Midbrain (tissue), 1 donor: ENCODE measurements at places on chromosomes 5 and 9.

DNA sequence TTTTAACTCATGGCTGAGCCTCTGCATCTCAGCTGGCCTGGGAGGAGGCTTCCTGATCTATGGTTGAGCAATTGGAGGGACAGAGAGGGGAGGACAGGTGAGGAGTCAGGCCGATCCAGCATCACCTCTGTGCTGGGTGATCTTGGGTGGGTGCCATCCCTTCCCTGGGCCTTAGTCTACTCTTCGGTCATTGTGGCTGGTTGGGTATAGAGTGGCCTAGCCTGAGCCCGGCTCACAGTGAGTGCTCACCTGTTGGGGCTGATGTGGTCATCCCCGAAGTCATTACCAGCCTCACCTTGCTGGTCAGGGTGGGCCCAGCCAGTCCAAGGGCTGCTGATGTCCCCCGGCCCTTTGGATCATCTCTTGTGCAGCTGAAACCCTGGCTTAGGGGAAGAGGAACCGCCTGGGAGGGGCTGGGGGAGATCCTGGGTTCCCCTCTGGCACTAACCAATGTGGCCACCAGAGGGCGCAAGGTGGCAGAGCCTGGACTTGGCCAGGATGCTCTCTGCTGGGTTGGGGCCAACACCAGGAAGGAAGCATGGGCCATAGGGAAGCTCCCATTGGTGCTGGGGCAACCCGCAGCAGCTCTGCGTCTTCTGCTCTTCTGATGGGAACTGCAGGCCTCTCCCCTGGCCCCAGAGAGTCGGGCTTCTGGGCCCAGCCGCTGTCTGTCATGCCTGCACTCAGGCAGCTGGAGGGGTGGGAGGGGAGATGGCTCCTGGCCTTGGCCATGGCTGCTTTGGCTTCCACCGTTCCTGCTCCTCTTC, 17.3 kb upstream of the ODF2 start:
- peak; percentile 82 for DNase-seq

DNA sequence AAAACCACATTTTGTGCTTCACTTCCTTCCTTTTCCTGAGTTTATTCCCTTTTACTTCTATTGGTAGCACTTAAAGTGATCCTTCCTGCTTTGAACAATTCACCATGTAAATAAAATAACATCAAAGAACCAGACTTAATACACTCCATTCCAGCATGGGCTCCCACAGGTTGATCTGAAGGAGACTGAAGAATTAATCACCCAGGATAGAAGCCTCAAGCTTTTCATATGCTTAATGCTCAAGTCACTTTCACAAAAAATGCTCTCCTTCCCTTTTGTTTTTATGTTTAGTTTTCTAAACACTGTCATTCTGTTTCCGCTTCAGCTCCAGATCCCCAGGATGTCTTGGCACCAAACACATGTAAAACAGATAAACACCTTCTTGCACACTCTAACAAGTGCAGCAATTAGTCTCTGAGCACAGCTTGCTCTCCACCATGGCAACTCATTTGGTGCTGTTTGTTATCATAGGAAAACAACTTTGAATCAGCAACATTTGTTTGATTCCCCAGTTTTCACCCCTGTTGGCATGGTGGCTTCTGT, 37.0 kb downstream of the DMRTA1 start:
- DNase-seq = no peak

DNA sequence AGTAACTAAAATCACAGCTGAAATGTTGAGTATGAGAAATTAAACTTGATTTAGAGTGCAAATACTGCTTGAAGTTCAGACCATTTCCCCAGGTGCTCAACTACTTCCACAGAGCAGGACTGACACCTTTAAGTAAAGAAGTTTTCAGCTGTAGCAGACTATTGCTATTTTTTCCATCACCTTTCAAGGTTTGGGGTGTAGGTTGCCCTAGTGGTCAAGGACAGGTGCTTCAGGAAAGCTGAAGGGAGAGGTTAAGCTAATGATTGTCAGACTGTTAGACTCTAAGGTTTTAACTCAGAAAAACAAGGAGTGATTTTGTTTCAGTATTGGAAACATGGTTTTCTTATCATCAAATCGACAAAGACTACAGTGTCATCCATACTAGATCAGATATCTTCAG, 162.1 kb downstream of the CCDC192 start:
- no peak for DNase-seq

DNA sequence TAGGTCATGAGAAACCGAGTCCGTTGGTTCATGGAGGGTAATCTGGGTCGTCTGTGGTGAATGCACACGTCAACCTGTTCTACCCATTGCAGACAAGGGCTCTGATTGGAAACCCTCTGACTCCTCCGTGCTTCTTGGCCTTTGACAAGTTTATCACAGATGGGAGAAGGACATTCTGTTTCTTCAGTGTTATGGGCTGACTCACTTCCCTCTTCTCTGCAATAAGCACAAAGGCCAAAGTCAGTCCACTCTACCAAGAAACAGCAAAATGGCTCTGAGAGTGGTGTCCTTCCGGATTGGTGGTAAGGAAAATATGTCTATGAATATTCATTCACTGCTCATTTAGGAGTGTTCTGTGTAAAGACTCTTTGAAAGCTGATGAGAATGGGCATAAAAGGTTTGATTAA, 89.3 kb downstream of the FEM1C start:
- no peak for DNase-seq

DNA sequence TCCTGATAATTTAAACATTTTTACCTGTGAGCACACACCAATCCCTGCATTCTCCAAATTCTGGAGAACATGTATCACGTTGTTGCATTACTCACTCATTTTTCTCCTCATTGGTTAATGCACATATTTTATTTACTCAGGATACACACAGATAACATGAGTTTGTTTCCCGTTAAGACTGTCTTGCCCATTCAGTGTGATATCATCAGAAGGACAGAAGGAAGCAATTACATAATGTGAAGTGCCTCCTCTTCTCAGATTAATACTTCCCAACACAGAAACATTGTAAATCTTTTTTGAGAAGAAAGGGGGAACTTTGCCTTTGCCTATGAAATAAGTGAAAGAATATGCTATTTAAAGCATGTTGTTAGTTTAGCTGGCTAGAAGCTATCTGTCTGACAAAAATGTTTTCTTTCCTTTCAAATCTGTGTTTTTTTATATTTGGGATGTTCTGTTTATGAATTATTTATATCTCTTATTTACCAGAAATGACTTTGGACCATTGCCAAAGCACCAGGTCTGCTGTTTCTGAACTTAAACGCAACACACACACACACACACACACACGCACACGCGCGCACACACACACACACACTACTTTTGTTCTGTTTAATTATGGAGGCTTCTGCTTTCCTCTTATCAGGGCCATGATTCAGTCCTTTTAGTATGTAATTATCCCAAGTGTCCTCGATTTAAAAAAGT, 186.5 kb downstream of the CHSY3 start:
- DNase-seq = no peak

DNA sequence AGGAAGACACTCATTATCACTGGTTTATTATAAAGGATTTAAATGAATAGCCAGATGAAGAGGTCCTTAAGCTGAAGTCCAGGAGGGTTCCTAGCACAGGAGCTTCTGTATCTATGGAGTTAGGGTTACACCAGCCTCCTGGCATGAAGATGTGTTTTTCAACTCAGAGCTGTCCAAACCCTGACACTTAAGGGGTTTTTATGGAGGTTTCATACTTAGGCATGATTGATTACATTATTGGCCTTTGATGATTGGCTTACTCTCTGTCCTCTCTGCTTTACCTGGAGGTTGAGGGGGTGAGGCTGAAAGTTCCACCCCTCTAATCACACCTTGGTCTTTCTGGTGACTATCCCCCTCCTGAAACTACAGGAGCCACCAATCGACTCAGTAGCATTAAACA, 84.9 kb upstream of the ZNF169 start:
- no peak for DNase-seq

DNA sequence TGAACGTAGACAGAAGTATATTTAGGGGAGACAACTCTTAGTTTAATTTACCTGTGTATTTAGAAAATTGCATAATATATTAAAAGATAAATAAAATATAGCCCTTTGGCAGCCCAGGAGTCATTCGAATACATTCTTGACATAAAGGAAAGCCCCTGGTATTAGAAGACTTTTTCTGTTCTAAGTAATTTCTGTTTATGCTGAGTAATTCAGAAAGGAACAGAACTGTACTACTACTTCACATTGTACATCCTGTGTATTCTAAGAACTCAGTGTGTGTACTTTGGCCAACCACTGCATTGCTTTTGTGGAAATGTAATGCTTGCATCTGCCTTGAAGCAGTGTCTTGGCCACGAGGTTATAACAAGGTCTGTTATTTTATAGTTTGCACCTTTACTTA, 136.4 kb downstream of the KDM4C start:
- no peak for DNase-seq

- peak; percentile 45 for DNase-seq
Measured at GRCh38 chr5:157108976-157109375, at the start of gene HAVCR2. Gene HAVCR2 (minus strand): TSS chr5:157109044. CDS start chr5:157108983, 61 bp downstream.

- no peak for DNase-seq
Measured at GRCh38 chr5:54595721-54596120, 78.2 kb downstream of the SNX18 start.

DNA sequence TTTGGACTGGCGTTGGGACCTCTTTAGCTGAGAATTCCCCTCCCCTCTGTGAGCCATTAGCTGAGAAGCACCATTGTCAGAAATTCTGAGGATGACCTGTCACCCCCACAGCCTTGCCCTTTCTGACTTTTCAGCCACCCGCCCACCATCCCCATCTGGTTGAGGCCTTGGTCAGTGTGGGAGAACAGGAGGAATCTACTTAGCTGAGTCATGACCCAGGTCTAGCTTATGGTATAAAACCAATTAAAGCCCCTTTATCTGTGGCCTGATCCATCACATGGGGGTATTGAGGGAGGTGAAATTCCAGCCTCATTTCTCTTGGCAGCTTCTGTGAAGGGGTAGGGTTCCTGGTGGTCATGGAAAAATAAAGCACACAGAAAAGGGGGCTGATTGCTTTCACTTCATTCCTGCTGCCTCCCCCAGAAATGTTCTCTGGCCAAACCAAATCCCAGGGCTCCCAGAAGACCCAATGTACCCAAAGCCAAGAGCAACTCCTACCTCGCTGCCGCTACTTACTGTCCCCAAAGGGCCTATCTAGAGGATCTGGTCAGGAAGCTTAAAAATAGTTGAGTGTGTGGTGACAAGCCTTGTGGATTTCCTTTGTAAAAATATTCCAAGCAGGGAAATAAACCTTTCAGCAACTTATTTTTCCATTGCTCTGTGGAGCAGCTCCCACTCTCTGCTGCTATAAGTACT, 174.8 kb upstream of the TNC start:
- no peak for DNase-seq

- peak; percentile 57 for DNase-seq
Measured at GRCh38 chr9:21317956-21318923, 13.1 kb upstream of the IFNA5 start.

GRCh38 chr5:132639706-132640130, 18.3 kb upstream of the IL13 start:
- no peak for DNase-seq

DNA sequence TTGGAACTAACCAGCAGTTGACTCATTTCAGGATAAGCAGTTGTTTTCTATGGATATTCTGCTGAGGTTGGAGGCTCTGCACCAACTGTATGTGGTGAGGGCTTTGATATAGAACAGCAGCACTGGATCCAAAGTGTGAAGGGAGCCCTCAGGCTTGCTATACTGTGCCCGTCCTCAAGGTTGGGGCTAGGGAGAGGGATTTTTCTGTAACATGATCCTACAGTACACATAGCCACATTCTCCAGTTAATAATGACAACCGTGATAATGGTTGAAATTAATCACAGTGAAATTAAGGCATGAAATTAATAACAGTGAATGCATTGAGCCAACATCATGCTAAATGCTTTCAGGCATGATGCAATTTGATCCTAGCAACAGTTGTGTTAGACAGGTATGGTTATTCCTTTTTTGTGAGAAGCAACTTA, 36.7 kb downstream of the ARHGAP26 start:
- DNase-seq = no peak

- DNase-seq = no peak
Measured at GRCh38 chr9:132451276-132451675, 41.3 kb downstream of the CFAP77 start.

GRCh38 chr9:97632248-97632984, 752 bp downstream of the TSTD2 start:
- peak; percentile 65 for DNase-seq

DNA sequence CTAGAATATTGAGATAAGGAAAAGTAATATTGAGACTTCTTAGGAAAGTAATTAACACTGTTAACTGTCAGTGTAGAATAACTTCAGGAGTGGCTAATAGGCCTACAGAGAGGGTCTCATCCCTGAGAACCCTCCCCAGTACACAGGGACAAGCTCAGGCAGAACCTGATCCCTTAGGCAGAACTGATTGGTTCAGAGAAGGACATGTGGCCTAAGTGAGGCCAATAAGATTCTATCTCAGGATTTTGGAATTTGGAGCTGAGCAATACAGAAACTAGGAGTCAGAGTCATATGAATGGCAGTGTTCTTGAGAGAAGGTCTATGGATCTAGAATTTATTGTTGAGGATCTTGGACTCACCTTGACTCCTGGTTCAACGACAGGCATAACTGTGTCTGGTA, 10.9 kb upstream of the UBLCP1 start:
- DNase-seq = no peak

GRCh38 chr5:26192486-26192885, 845.9 kb downstream of the CDH9 start:
- DNase-seq = no peak

GRCh38 chr5:22908129-22908528, 55.0 kb upstream of the CDH12 start:
- no peak for DNase-seq

- no peak for DNase-seq
Measured at GRCh38 chr9:15295761-15296405, 11.1 kb downstream of the TTC39B start.

GRCh38 chr9:106862110-106862820, 701 bp upstream of the ZNF462 start:
- no peak for DNase-seq

DNA sequence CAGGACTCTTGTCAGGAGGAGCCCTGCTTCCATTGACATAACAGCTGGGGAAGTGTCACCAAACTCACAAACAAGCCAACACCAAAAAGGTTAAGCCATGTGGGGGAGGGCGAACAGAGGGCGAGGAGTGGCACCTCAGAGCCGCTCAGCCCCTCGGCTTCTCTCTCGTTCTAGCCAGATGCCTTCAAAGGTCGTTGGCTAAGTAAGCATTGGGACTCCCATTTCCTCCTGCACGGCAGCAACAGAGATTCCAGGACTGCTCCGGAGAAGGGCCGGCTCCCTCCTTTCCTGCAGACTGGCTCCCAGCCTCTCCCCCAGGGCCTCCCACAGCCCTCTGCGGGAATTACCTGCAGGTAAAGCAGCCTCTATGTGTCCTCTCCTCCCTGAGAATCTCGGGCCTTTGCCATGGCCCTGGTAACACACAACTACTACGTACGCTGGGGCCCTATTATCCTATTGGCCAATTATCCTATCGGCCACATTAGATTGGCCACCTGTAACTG, 52.1 kb upstream of the RNU6ATAC start:
- no peak for DNase-seq

- no peak for DNase-seq
Measured at GRCh38 chr5:95746194-95746593, 15.1 kb downstream of the RHOBTB3 start.

DNA sequence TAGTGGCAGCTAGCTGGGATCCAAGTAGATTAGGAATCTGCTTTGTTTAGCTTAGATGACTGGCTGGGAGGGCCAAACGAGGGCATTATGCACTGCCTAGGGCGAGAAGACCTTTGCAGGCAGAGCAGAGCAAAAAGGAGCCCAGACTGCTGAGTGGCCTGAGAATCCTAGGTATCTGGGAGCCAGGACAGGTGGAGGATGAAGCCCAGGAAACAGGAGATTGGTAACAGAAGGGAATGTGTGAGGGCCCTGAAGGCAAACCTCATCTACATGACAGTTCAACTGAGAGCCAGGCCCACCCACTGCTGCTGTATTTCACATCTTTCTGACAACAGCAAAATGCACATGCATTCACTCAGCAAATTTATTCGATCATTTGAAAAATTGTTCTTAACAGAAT, 192.3 kb downstream of the DTWD2 start:
- DNase-seq = no peak
